ENCODE measurements at places on chromosomes 6 and 20.
A peak's percentile ranks its signal among the peaks of the same experiment; 100 is the strongest.

DNA sequence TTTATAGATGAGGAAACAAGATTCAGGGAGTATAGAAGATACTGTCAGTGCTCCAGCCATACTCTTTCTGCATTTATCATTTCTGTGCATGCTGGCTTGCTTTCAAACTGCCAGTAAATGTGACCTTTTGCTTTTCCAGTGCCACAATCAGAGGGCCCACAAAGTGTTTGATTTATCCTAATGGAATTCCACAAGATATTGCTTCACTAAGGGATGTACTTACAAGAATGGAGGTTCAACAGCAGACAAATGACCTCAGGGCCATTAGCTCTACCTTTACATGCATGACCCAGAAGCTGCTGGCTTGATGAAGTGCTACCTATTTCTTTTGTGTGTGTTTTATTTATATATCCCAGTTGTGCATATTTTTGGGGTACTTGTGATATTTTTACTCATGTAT, 171.5 kb upstream of the GRIK2 start:
- no peak for DNase-seq

- DNase-seq: no peak
Observed at GRCh38 chr6:155186052-155186658, 77.7 kb upstream of the CLDN20 start.

GRCh38 chr6:53879608-53880007, 84.8 kb downstream of the LRRC1 start:
- DNase-seq: no peak

GRCh38 chr6:64872633-64873032, 834.4 kb downstream of the EYS start:
- no peak for DNase-seq

- DNase-seq: peak; percentile 4
Observed at GRCh38 chr6:87909849-87910248, 137.8 kb upstream of the SPACA1 start.

- DNase-seq: no peak
Observed at GRCh38 chr6:4017834-4018170, 61.1 kb downstream of the FAM217A start.

DNA sequence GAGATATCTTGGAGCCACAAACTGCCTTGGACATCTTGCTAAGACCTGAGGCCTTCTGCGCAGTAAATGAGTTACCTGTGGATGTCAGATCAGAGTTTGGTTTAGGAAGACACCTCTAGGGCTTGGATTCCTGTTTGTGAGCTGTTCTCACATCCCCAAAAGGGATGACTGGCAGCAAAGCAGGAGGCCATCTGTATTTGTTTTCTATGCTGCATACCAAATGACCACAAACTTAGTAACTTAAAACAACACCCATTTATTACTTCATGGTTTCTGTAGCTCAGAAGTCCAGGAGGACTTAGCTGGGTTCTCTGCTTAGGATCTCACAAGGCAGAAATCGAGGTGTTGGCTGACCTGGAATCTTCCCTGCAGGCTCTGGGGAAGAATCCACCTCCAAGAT, 116.7 kb downstream of the UNC5CL start:
- DNase-seq: no peak

DNA sequence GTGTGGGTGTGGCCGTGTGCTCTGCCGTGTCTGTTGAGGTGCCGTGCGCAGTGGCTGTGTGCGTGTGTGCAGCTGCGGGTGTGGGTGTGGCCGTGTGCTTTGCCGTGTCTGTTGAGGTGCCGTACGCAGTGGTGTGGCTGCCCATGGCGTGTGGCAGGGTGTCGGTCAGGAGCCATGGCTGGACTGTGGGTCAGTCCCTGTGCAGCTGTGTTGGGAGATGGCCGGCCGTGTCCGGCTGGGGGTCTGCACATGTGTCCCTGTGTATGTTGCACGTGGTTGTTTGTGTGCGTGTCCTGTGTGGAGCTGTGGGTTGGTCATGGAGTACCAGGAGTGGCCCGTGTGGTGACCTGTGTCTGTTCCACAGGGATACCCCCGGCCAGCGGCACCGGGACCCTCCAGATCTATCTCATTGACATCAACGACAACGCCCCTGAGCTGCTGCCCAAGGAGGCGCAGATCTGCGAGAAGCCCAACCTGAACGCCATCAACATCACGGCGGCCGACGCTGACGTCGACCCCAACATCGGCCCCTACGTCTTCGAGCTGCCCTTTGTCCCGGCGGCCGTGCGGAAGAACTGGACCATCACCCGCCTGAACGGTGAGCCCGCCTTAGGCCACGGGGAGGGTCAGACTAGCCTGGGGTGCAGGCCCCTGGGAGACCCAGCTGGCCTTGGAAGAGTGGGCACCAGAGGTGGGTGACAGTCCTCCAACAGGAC, 137.7 kb downstream of the TAF4 start:
- DNase-seq: no peak

DNA sequence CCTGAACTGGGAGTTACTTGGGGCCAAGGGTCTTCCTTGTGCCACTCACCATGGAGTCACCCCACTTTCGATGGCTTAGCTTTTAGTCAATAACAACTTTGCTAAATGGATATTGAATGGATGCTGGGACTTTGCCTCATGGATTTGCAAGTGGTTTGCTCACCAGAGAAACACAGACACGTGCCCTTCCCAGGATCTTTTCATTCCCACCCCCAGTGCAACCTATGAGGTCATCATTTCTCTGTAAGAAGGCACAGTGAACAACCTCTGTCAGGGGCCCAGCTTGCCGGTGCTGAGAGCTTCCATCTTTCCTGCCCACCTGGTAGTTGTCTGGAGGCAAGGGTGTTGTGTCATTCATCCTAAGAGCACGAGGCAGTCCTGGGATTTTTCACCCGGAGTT, 256.8 kb upstream of the PMEPA1 start:
- DNase-seq: no peak

GRCh38 chr20:61903575-61904340, 161.9 kb downstream of the TAF4 start:
- no peak for DNase-seq

DNA sequence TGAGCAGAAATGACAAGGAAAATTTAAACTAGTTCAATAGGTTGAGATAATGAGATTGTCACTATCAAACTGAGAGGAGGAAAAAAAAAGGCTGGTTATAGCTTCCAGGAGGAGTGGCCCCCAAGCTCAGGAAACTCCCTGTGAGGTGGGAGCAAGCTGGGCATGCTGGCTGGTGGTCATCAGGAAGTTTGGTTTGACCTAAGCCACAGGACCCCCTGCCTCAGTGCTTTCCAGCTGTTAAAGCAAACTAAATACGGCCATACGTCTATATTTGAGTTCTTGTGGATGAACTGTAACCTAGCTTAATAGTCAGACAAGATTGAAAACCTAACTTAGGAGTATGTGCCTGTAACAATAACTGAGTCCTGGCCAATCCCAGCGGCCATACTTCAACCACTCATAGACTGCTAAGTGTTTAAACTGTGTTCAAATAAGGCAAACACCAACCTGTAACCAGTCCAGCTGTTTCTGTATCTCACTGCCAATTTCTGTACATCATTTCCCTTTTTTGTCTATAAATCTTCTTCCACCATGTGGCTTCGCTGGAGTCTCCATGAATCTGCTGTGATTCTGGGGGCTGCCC, 24.6 kb upstream of the ZBTB24 start:
- no peak for DNase-seq

GRCh38 chr6:143229400-143229799, 168.7 kb downstream of the AIG1 start:
- no peak for DNase-seq

DNA sequence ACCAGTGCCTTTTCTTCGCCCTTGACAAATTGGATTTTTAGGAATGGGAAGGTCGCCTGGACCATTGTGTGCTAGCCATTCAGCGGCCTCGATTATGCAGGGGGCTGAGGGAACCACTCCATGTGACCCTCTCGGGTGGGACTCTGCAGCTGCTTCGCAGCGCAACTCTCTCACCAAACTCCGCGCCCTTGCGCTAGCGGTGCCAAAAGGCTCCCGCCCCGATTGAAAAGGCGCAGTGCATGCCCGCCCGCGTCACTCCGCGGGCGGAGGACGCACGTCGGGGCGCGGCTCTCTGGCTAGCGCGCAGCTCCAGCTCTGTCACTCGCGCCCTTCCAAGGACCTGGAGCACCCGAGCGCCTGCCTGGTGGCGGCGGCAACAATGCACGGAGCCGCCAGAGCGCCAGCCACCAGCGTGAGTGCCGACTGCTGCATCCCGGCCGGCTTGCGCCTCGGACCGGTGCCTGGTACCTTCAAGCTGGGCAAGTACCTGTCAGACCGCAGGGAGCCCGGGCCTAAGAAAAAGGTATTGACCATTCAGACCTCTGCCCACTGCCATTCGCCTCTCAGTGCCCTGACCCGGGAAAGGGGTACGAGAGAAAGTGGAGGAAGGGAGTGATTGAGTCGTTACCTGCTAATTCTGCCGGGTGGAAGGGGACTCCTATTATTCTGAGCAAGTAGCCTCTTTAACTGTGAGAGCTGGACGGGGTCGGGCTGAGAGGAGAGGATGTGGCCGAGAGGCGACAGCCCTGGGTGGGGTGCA, at the start of gene PRDM13:
Gene PRDM13 (plus strand): TSS at position 178 of the 760 bp plus-strand sequence. CDS start 202 bp downstream, at position 380.
- no peak for DNase-seq

GRCh38 chr6:167397712-167398111, 72.8 kb downstream of the TTLL2 start:
- no peak for DNase-seq

GRCh38 chr6:89257781-89258180, 40.6 kb upstream of the GABRR1 start:
- DNase-seq: no peak

DNA sequence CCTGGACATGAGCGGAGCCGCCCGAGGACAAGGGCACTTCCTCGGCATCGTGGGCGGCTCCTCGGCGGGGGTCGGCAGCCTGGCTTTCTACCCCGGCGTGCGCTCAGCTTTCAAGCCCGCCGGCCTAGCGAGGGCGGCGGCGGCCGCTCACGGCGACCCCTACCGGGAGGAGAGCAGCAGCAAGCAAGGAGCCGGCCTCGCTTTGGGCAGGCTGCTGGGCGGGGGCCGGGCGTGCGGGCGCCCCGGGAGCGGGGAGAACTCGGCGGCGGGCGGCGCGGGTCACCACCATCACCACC, 6.7 kb downstream of the PRDM13 start:
- DNase-seq: no peak

- DNase-seq: no peak
Observed at GRCh38 chr6:158218467-158218866, 50.3 kb downstream of the GTF2H5 start.

DNA sequence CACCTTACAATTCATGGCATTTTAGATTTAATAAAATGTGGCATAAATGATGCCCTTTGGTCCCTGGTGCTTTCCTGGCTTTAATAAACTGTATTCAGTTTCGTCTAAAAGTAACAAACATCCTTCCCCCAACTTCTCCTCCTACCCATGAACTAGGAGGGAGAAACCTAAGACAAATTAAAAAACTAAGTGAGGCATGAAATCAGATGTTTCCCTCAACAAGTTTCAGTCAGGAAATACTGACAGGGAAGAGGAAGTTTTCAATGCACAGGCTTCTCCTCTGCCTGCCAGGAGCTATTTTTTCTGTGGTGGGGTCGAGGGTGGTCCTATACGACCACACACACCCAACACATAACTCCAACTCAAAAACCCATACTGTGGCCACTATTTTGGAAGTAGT, 10.0 kb downstream of the HBS1L start:
- DNase-seq: no peak

DNA sequence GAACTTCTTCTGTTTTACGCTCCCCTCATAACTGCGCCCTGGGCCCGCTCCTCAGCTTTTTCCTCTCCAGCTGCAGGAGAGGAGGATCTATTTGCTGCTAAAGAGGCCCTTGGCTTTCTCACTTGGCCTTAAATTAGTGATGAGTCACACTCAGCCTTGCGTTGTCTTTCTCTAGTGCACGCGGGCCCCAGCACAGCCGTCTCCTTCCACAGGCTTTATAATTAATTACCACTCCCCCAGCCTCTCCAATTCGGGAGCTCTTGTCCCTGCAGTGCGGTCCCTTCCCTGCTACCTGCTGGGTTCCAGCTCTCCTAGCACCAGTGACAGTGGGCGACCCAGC, 25.2 kb downstream of the PACSIN1 start:
- peak; percentile 4 for DNase-seq

DNA sequence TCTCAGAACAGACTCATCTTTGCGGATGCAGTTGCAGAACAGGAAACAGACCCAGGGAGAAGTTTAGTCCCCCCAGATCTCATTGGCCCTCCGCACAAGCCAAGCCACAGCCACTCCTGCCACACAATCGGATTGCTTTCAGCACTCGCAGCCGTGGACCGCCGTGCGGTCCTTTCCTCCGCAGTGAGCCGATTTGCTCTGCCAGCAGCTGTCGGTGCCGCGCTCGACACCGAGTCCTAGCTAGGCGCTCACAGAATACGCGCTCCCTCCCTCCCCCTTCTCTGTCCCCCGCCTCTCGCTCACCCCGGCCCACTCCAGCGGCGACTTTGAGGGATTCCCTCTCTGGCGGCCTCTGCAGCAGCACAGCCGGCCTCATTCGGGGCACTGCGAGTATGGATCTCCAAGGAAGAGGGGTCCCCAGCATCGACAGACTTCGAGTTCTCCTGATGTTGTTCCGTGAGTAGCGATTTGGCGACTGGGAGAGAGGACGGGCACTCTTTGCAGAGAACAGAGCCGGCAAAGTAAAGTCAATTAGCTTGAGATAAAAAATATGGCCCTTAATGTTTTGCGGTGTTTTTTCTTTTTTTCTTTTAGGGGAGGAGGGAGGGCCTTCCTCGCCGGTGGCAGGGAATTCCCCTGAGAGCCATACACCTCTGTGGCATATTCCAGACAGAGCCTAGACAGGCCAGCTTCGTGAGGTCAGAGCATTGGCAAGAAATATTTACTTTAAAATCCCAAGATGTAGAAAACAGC, at the start of gene LAMP5:
Gene LAMP5 (plus strand): TSS at position 130 of the 753 bp plus-strand sequence. CDS start 263 bp downstream, at position 393.
- no peak for DNase-seq

DNA sequence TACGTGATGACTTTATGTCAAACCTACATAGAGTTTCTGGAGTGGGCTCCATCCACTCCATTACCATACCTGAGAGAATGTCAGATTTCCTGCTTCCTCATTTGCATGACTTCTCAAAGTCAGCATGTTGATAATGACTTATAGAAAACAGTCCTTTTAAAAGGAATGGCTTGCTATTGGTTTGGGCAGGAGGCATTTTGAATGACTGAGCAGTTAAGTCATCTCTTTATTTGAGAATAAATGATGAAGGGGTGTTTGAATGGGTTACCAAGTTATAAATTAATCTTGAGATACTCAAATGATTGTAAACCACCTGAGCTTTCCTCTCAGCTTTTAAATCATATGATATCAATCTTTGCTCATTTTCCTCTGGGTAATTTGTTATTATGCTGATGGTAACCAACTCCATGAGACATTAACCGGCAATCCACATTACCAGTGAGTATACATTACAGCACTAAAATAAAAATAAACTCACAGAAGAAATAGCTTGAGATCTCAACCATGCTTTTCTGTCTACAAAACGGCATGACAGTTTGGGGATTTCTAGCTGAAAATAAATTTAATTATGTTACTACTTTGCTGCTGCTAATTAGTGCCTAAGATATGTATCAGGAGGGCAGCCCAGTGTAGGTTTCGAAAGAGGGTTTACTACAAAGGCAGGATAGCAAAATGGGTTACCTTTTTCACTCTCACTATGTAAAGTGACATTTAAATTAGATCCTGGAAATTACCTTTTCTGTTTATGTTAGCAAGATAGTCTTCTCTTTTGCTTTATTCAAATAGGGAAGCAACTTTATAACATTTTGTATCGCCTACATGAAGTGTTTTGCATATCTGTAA, 78.8 kb downstream of the RPS12 start:
- DNase-seq: no peak
